ENCODE measurements at places on chromosomes 11 and 22.

DNA sequence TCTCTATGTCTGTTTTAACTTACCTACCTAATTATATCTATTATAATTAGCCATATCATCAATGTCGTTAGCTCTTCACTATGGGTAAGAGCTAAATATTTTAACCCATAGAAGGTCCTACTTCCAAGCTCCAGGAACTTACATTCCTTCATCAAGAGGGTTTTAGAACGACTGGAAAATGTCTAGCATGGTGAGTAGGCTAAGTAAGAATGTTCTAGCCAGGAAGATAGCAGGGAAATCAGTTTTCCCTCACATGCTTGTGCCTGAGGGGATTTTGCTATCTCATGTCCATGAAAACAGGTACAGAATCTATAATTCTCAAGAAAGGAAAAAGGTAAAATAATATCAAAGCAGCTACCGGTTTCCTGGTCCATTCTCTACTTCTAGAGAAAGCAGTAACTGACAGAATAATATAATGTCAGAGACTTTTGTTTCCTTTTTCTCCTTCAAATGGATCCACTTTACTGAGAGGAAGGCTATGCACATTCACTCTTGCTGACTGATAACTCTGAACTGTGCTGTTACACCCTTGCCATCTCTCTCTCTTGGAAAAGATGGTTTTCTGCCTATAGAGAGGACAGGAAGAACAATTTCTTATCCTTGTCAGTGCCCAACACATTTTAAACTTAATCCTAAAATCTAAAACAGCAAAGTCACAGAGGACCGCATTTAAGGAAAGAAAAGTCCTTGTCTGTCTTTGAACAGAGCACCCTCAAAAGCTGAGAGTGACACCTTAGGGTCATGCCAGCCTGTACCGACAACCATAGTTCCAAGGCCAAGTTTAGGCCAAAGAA lies 67.0 kb downstream of the MAML2 start:
- DNase-seq = no peak

GRCh38 chr22:39808081-39808480 lies 85.5 kb downstream of the ENTHD1 start:
- DNase-seq = peak; percentile 61

DNA sequence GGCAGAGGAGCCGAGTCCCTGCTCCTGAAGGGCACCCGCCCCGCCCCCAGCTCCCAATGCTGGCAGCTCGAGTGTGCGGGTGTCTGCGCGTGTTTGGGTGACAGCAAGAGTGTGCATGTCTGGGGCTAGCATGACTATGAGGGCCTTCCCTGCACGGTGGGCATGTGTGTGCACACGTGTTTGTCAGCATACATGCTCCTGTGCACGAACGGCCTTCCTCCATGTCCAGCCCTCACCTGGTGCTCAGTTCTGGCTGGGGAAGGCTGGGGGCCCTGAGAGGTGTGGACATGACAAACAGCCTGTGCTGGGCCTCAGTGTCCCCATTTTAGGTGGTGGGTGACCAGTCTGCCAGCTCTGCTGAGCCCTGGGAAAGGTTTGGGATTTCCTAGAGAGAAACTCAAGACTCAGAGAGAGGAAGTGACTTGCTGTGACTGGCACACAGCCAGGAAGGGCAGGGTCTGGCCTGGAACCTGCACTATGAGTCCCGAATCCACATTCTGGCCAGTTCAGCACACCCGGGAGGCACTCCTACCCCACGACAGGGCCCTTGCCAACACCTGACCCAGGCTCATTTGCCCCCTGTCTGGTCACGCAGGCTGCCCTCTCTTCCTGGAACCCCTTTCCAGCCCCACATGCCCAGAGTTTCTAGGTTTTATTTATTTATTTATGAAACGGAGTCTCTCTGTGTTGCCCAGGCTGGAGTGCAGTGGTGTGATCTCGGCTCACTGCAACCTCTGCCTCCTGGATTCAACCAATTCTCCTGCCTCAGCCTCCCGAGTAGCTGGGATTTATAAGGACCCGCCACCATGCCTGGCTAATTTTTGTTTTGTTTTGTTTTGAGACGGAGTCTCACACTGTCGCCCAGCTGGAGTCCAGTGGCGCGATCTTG lies 3.3 kb upstream of the SHISA8 start:
- no peak for DNase-seq

- DNase-seq = no peak
Observed at GRCh38 chr11:132439711-132440255, 1069.4 kb downstream of the NTM start.

DNA sequence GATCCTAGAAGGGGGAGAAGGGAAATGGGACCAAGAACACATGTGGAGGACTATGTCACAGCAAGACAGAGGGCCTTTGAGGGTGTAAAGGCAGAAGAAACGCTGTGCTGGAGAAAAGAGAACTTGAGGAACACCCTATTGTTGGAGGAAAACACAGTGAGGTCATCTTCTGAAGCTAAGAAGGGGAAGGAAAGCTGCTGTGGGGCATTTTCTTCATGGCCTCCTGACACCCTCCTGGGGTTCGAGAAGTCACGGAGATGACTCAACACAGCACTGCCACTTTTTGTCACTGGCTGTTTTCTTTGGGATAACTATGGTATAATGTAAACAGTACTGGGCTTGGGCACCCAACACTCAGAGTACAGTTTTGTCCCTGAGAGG lies 492.6 kb upstream of the CADM1 start:
- DNase-seq = no peak

- peak; percentile 68 for DNase-seq
Observed at GRCh38 chr11:74388678-74389327, 9.4 kb downstream of the PGM2L1 start.
